ENCODE measurements at places on chromosomes 11 and 22. TPM values are rescaled to one million over a fixed set of nuclear protein-coding genes. Genes with fewer than 3 reads are reported as not detected.

Gene MUC6
- polyA plus RNA-seq, result 0.46 TPM

Gene PACSIN3
- polyA plus RNA-seq, result 54.7 TPM

Gene DDI1
- polyA plus RNA-seq, result not detected

Gene TRIM68
- 3.0 TPM for polyA plus RNA-seq

Gene IL18
- polyA plus RNA-seq, result 140 TPM

Gene MS4A6E
- not detected for polyA plus RNA-seq

Gene NRIP3
- polyA plus RNA-seq, result 0.22 TPM

Gene UCP3
- polyA plus RNA-seq, result 0.41 TPM

Gene CARNS1
- 0.21 TPM for polyA plus RNA-seq

Gene FAM180B
- polyA plus RNA-seq, result not detected

Gene PRAME
- polyA plus RNA-seq, result not detected

Gene STK33
- 0.92 TPM for polyA plus RNA-seq

Gene OR52E8
- polyA plus RNA-seq, result not detected

Gene ABCG4
- polyA plus RNA-seq, result 0.21 TPM

Gene OR4S2
- not detected for polyA plus RNA-seq

Gene P2RY2
- polyA plus RNA-seq, result 17.8 TPM

Measured in esophagus (tissue), 2 donors.